ENCODE measurements at places on chromosomes 4 and X.

- peak; percentile 67 for DNase-seq
Observed at GRCh38 chrX:101619364-101619763, 1.6 kb upstream of the ARMCX6 start.

DNA sequence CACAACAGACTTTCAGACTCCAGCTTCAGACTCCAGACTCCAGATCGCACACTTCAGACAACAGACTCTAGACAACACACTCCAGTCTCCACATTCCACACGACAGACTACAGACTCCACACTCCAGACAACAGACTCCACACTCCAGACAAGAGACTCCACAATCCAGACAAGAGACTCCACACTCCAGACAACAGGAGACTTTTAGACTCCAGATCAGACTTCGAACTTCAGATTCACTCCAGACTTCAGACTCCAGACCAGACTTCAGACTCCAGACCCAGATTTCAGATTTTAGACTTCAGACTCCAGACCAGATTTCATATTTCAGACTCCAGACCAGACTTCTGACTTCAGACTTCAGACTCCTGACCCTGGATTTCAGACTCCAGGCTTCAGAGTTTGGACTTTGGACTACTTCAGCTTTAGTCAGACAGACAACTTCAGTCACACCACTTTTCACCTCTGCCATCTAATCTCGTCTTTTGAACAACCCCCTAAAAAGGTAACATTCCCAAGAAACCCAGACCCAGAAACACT is 29.0 kb upstream of the TLR2 start:
- DNase-seq = no peak

DNA sequence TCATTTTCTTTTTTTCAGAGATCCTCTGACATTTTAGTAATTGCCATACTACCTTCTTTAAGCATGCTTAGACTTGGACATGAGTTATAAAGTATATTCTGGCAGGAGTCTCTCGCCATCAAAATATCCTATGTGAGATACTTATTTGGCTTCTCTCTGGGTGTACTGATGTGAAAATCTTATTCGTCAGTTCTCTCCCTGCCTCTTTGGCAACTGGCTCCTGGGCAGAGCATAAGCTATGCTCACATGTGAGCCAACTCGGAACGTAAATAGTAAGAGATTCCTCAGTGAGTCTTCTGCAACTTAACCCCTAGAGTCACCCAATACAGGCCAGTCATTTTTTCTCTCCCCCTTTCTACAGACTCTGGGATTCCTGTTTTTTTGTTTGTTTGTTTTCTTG is 91.6 kb downstream of the MAGEB17 start:
- DNase-seq = no peak

DNA sequence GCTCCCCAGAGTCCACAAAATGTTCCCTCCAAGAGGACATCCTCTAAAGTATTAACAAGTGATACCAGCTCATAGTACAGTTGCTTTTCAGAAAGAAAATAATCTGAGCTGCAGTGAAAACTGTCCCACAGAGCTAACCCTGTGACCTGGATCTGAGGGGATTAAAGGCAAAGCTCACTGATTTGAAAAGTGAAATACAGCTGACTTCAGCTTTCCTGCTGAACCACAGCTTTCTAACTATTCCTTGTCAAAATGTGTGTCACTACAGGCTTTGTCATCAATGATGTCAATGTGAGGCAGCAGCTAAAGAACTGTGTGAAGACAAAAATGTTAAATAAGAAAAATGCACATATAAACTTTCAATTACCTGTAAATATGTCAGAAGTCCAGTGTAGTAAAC is 36.9 kb downstream of the DCHS2 start:
- DNase-seq = no peak

DNA sequence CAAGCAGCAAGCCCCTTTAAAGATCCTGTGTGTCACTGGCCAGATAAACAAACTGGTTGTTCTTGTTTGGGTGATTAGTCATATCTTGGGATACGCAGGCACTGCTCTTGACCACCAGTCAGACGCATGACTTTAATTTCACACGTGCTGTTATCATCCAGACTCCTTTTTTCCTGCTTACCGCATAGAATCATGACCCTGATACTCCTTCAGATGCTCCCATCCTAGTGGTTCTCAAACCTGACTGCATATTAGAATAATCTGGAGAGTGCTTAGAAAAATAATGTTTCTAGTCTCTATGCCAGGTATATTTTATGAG is 78.8 kb downstream of the CLDN22 start:
- no peak for DNase-seq

DNA sequence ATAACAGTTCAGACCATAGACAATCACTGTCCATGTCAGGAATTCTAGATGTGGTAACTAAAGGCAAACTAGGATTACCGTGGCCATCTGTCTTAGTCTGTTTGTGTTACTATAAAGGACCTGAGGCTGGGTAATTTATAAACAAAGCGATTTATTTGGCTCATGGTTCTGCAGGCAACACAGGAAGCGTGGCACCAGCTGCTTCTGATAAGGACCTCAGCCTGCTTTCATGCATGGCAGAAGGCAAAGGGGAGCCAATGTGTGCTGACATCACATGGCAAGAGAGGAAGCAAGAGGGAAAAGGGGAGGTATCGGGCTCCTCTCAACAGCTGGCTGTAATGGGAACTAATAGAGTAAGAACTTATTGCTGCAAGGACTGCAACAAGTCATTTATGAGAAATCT is 376.7 kb downstream of the GPM6A start:
- peak; percentile 87 for DNase-seq

DNA sequence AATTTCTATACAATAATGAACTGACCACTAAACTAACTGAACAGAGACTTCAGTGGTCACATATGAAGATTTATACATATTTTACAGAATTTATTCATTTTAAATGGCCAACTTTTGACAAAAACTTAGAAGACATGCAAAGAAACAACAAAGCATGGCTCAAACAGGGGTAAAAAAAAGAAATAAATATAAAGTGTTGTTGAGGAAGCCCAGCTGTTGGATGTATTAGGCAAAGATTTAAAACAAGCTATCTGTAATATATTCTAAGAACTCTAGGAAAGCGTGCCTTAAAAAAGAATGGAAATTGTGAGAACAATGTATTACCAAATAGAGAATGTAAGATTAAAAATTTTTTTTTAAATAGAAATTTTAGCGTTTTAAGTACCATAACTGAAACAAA is 210.9 kb upstream of the HTR2C start:
- DNase-seq = no peak

Data from KBM-7 (cell line).